ENCODE measurements at places on chromosomes 2 and 18. TPM values are rescaled to one million over a fixed set of nuclear protein-coding genes. Genes with fewer than 3 reads are reported as not detected.
A peak's percentile ranks its signal among the peaks of the same experiment; 100 is the strongest.

- no peaks in the 10 kb centered on the region for H3K4me1 ChIP-seq
- H3K4me3 ChIP-seq = no peak overlapping the region
- DNase-seq = no peak
- no peaks in the 10 kb centered on the region for H3K27me3 ChIP-seq
- no peaks in the 10 kb centered on the region for H3K36me3 ChIP-seq
Observed at GRCh38 chr2:241205086-241205485, 16.6 kb downstream of the ANO7 start.

DNA sequence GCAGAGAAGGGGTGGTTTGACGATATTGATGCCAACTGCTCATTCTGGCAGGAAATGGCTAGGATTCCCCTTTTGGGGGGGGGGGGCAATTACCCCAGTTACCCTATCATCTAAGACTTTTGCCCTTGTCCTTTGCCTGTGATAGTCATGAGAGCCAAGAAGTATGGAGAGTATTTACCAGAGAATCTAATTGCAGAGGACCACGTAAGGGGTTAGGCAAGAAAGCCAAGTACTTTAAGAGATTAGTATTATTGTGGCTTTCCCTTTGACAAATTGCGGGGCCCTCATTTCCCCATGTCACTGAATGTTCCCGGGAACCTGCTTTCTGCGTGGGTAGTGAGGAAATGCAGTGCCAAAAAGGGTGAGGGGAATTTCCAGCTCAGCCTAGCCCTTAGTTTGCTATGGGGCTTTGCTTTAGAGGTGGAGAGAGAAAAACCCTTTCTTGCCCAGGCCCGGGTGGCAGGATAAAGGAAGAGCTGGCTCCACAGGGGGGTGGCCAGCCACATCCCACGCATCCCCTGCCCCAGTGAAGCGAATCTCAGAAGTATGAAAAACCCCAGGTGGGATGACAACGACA lies 1.5 kb downstream of the AQP4 start:
- H3K27ac ChIP-seq = peak overlapping the region; percentile 15
- no peaks in the 10 kb centered on the region for H3K27me3 ChIP-seq
- no peaks in the 10 kb centered on the region for H3K36me3 ChIP-seq

DNA sequence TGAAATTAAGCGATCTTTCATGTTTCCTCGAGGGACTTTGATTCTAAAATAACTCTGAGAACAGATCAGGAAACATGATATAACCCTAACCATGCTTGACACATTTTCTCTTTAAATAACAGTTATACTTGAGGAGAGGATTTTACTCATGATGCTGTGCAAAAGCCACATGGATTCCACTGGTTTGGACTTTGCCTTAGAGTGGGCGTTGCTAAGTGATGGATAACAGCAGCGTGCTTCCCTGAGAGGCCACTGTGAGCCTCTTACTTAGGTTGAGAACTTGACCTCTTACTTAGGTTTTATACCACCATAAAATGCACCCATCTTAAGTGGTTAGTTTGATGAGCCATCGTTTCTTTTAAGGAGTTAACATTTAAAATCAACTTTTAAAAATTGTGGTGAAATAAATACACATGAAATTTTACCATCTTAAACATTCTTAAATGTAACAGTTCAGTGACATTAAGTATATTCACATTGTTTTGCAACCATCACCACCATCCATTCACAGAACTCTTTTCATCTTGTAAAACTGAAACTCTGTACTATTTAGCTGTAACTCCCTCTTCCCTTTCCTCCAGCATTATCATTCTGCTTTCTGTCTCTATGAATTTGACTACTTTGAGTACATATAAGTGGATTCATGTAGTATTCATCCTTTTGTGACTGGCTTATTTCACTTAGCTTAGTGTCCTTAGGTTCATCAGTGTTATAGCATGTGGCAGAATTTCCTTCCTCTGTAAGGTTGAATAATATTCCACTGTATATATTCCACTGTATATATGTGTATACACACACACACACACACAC lies 22.6 kb downstream of the ANXA4 start:
- H3K27ac ChIP-seq = no peak overlapping the region
- no peaks in the 10 kb centered on the region for H3K36me3 ChIP-seq
- no peak for DNase-seq
- no peaks in the 10 kb centered on the region for H3K27me3 ChIP-seq
- H3K4me1 ChIP-seq = peaks cover 21% of the 10 kb centered on the region
- H3K4me3 ChIP-seq = no peak overlapping the region

GRCh38 chr2:76870581-76870980 lies 651.6 kb downstream of the LRRTM4 start:
- no peak overlapping the region for H3K27ac ChIP-seq
- no peaks in the 10 kb centered on the region for H3K27me3 ChIP-seq
- H3K4me3 ChIP-seq = no peak overlapping the region
- DNase-seq = no peak
- H3K36me3 ChIP-seq = no peaks in the 10 kb centered on the region

GRCh38 chr2:222864296-222864695 lies 3.5 kb downstream of the ACSL3 start:
- H3K36me3 ChIP-seq = no peaks in the 10 kb centered on the region
- peak; percentile 32 for DNase-seq
- H3K4me1 ChIP-seq = peaks cover 79% of the 10 kb centered on the region
- H3K4me3 ChIP-seq = no peak overlapping the region

- H3K4me1 ChIP-seq = peaks cover 28% of the 10 kb centered on the region
- H3K27ac ChIP-seq = no peak overlapping the region
- peaks cover 80% of the 10 kb centered on the region for H3K36me3 ChIP-seq
- H3K27me3 ChIP-seq = no peaks in the 10 kb centered on the region
- H3K4me3 ChIP-seq = no peak overlapping the region
Observed at GRCh38 chr2:65098741-65099140, 31.2 kb downstream of the RAB1A start.

GRCh38 chr2:145914716-145915115 lies 1394.8 kb upstream of the ZEB2 start:
- peaks cover 9% of the 10 kb centered on the region for H3K4me1 ChIP-seq
- no peak overlapping the region for H3K27ac ChIP-seq
- H3K4me3 ChIP-seq = no peak overlapping the region
- H3K36me3 ChIP-seq = no peaks in the 10 kb centered on the region
- no peak for DNase-seq
- H3K27me3 ChIP-seq = no peaks in the 10 kb centered on the region

GRCh38 chr2:99890568-99891427 lies 251.6 kb downstream of the AFF3 start:
- H3K36me3 ChIP-seq = no peaks in the 10 kb centered on the region
- DNase-seq = peak; percentile 14
- H3K4me3 ChIP-seq = no peak overlapping the region
- H3K4me1 ChIP-seq = no peaks in the 10 kb centered on the region

DNA sequence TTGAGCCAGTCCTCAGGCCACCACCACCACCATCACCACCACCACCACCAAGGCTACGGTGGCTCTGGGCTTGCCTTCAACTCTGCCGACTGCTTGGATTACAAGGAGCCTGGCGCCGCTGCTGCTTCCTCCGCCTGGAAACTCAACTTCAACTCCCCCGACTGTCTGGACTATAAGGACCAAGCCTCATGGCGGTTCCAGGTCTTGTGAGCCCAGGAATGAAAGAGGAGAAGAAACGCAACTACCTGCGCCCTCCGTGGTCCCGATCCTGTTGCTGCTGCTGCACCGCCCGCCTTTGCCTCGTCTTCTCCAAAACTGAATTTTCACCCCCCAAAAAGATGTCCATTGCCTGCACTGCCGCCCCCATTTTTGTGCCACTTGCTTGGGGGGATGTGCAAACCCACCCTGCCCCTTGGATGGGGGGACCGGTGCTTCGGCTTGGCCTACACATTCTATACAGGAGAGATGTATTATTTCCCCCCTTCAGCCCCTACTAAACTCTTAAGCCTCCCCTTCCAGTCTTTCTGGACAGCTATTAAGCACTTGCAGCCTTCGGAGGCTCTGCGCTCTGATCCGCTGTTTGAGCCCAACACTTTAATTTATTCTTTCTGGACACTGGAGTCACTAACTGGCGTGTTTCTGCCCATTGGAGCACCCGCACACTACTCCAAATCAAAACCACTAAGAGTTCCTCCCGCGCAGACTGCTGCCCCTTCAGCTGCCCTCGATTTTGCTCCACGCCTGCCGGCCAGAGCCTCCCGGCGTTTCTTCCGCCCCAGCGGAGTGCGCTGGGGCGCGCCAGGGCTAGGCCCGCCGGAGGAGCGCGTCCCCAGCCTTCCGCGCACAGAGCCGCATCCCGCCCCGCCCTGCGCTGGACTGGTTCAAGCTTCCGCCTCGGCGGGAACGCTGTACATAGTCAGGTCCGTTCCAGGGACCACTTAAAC lies 5.7 kb downstream of the OTX1 start:
- no peak for DNase-seq
- no peaks in the 10 kb centered on the region for H3K36me3 ChIP-seq
- H3K27ac ChIP-seq = no peak overlapping the region
- H3K27me3 ChIP-seq = peaks cover 100% of the 10 kb centered on the region

GRCh38 chr2:218031771-218032257 lies 29.0 kb upstream of the TNS1 start:
- H3K27ac ChIP-seq = no peak overlapping the region
- peaks cover 16% of the 10 kb centered on the region for H3K4me1 ChIP-seq
- H3K4me3 ChIP-seq = no peak overlapping the region
- DNase-seq = no peak
- no peaks in the 10 kb centered on the region for H3K27me3 ChIP-seq
- H3K36me3 ChIP-seq = no peaks in the 10 kb centered on the region

GRCh38 chr2:190802626-190803209 lies 77.9 kb upstream of the GLS start:
- no peaks in the 10 kb centered on the region for H3K36me3 ChIP-seq
- no peaks in the 10 kb centered on the region for H3K4me1 ChIP-seq
- H3K4me3 ChIP-seq = no peak overlapping the region
- H3K27me3 ChIP-seq = no peaks in the 10 kb centered on the region
- H3K27ac ChIP-seq = no peak overlapping the region

DNA sequence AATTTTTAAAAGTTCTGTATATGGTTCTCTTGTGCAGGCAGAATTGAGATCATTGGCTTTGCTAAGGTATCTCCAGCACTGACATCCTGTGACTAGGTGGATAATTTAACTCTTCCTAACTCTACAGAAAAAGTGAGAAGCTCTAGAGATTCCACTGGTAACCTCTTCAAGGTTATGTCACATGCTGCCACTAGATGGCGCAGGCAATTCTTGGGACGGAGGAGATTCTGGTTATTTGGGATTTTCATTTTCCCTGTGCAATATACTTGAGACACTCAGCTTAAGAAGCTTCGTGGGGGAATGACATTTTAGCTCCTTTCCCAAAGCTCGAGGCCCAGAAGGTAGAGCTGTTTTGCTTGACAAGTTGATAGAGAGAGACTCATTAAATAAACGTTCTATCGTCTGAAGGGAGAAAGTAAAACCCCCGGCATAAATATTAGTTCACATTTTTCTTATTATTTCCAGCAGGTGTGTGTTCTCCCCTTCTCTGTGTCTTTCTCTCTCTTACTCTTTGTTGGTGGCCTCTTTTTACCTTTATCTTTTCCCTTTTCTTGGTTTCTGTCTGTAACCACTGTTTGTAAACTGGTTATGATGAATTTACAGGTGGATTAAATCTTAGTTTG lies 26.6 kb upstream of the LANCL1 start:
- H3K4me1 ChIP-seq = peaks cover 7% of the 10 kb centered on the region
- no peak overlapping the region for H3K4me3 ChIP-seq
- no peak for DNase-seq
- H3K27ac ChIP-seq = no peak overlapping the region
- H3K36me3 ChIP-seq = no peaks in the 10 kb centered on the region
- H3K27me3 ChIP-seq = no peaks in the 10 kb centered on the region

DNA sequence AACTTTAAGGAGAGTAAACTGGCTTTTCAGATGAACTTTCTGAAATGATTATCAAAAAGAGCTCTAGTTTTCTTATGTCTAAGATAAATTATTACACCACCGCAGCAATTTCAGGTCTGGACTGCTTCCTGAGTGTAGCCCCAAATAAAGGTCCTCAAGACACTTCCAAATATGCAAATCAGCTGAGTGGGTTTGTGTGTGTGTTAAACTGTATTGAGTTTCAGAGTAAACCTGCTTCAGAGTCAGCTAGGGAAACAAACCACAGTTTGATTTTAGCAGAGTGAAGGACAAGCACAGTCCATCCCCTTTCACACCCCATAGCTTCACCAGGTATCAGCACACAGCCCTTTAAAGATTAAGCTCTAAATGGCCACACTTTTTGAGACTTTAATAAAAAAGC lies 168.7 kb downstream of the NRXN1 start:
- H3K36me3 ChIP-seq = no peaks in the 10 kb centered on the region
- H3K27me3 ChIP-seq = no peaks in the 10 kb centered on the region
- H3K4me3 ChIP-seq = no peak overlapping the region
- no peaks in the 10 kb centered on the region for H3K4me1 ChIP-seq

DNA sequence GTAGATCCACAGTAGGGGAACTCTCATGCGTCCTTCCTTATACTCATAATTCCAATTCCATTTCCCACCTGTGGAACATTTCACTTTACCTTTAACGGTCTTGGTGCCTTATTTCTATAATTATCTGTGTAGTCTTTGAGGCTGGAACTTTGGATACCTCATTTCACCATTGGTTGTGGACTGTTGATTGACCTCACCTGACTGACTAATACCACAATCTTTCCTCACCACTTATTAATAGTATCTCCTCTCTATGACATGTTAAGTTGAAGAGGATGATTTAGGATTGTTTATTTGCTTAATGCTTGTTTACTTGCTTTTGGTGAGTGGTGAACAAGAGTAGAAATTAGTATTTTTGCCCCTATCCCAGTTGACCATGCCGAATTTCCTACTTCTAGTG lies 50.0 kb downstream of the R3HDM1 start:
- no peak for DNase-seq
- H3K4me1 ChIP-seq = no peaks in the 10 kb centered on the region
- H3K36me3 ChIP-seq = no peaks in the 10 kb centered on the region
- no peak overlapping the region for H3K4me3 ChIP-seq
- H3K27ac ChIP-seq = no peak overlapping the region

DNA sequence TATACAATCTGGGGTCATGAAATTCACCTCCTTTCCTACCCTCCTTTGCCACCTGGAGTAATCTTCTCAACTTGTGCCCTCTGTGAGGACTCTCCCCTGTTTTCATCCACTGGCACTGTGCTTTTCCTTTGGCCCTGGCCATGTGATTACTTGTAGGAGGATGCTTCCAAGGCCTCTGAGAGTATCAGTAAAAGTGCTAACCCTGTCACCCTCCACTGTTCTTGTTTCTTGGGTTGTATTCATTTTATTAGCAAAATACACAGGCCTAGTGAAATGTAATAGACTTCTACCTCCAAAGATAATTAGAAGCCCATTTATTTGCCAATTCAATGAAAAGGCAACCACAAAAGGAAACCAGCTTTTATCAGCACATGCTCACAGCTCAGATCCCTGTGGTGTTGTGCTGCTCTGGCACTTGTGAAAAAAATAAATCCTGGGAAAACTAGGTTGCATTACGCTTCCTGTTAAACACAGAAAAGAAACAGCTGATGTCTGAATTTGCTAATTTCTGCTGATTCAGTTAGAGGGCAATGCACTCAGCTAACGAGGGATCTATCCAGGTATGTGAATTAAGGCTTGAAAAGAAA lies 357.5 kb upstream of the ETAA1 start:
- no peaks in the 10 kb centered on the region for H3K27me3 ChIP-seq
- H3K27ac ChIP-seq = no peak overlapping the region
- no peaks in the 10 kb centered on the region for H3K4me1 ChIP-seq
- no peak overlapping the region for H3K4me3 ChIP-seq

- no peaks in the 10 kb centered on the region for H3K36me3 ChIP-seq
- DNase-seq = no peak
- H3K4me1 ChIP-seq = no peaks in the 10 kb centered on the region
- no peak overlapping the region for H3K27ac ChIP-seq
- no peak overlapping the region for H3K4me3 ChIP-seq
- no peaks in the 10 kb centered on the region for H3K27me3 ChIP-seq
Observed at GRCh38 chr18:39845631-39846030, 2109.4 kb upstream of the PIK3C3 start.

The AGXT gene
- total RNA-seq = not detected

The TRIM43 gene
- total RNA-seq = not detected

The ALPP gene
- total RNA-seq = not detected

The C2orf72 gene
- total RNA-seq = not detected

The MYCN gene
- 0.26 TPM for total RNA-seq

The FAP gene
- 4.2 TPM for total RNA-seq

The CTNNA2 gene
- 0.15 TPM for total RNA-seq

The EDAR gene
- not detected for total RNA-seq

The MYO5B gene
- total RNA-seq = 2.3 TPM

The DPYSL5 gene
- not detected for total RNA-seq

All from heart right ventricle (tissue), 16 donors.